Astrocyte of the hippocampus (primary cell): ENCODE measurements at places on chromosomes 4 and X.
A peak's percentile ranks its signal among the peaks of the same experiment; 100 is the strongest.

DNA sequence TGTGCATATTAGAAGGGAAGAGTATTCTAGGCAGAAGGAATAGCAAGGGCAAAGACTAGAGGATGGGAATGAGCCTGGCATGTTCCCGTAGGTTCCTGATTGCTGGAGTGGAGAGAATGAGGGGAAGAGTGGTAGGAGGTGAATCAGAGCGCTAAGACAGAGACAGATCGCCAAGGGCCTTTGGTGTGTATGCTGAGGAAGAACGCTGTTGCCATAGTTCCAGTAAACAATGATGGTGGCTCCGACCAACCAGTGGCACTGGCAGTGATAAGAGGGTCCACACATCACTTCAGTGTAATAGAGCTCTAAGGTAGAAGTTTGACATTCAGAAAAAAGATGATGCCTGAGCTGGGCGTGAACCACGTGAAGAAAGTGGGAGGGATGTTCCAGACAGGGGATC lies 966 bp downstream of the TBC1D25 start:
- DNase-seq, result no peak

GRCh38 chr4:38532908-38533499 lies 131.0 kb upstream of the KLF3 start:
- DNase-seq, result no peak

DNA sequence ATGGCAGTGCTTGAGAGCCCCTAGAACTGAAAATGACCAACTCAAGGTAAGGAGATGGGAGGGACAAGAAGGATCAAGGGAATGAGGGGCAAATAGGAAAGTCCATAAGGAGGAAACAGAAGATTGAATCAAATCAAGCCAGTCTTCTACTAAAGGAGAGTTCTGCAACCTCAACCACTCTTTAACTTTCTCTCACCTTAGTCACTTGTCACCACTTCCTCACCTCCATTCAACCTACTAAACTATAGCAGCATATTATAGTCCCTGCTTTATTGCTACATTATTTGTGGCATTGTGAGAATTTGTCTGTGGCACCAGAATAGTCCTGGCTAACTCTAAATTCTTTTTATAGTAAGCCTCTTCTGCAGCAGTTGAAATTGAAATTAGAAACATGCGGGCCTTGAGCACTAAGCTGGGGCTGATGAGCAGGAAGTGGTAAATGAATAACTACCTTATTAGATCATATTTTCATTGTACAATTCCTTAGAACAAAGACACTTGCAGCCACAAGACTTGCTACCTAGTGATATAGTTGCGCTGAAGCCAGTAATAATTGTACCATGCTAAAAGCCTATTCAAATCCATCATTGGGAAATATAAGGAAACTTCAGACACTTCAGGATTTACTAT lies 336.9 kb downstream of the ZNF674 start:
- DNase-seq, result peak; percentile 38

- no peak for DNase-seq
Measured at GRCh38 chrX:141467442-141467841, 117.1 kb downstream of the SPANXA1 start.

DNA sequence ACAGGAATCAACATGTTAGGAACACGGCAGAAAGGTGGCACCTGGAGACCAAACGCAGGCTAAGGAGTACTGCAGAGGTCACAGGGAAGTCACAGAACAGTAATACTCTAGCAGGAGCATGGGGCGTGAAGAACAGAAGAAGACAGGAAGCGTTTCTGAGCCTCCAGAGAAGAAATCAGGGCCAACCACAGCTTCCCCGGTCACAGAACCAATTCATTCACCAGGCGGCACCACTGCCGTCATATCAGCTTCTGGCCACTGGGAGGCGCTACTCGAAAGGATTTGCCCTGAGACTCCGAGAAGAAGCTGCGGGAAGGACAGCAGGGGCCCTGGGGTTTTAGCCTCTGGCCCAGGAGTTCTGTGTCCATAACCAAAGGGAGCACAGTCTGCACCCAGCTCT lies 78.0 kb upstream of the DRD5 start:
- peak; percentile 25 for DNase-seq

GRCh38 chrX:53294024-53294648 lies 12.8 kb upstream of the IQSEC2 start:
- peak; percentile 20 for DNase-seq

DNA sequence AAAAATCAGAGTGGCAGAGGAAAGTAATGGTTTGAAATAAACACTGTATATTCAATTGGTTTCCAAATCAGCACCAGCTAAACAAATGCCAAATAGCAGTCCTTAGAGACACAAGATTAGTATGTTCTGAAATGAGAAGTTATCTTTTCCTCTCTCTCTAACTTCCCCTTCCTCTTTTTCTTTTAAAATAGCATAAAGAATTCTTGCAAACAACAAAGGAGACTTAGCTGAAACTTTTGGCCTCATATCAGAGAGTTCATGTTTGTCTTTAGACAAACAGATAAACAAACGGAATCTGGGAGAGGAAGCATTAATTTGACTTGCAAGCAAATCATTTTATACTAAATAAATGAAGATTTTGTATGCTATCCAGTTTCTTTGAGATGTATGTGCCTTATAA lies 399.0 kb downstream of the GBA3 start:
- no peak for DNase-seq

- DNase-seq, result no peak
Measured at GRCh38 chr4:6271206-6271605, 1.6 kb downstream of the WFS1 start.

GRCh38 chr4:142516686-142517526 lies 329.2 kb downstream of the INPP4B start:
- peak; percentile 80 for DNase-seq

- no peak for DNase-seq
Measured at GRCh38 chrX:150063138-150063518, 124.8 kb upstream of the EOLA2 start.

- DNase-seq, result no peak
Measured at GRCh38 chr4:8870647-8871416, 807 bp downstream of the HMX1 start.

DNA sequence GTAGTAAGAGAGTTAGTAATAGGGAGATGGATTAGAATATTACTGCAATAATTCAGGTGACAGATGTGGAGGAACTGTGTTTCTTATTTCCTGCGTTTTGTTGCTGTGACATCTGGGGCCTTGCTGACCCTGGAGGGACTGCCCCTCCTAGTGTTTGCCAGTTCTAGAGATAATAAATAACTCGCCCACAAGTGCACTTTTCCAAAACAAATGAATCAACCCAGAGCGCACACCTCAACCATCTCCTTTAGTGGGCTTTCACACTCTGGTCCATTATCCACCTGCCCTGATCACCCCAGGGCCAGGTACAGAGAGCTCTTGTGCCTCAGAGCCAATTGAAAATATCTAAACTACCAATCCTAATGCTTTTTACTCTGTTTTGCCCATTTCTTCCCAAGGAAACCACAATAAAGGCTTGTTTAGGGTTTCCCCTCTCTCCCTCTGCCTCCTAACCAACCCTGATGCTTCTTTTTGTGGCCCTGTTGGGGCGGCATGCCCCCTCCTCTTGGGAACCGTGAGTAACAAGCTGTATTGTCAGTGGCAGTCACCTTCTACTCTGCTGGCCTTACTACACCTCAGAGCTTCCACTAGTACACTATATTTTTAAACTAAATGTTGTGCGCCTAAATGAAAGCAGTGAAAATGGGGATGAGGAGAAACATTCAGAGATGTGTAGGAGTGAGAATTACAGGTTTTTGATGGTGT lies 270.5 kb downstream of the TENM3 start:
- DNase-seq, result no peak

GRCh38 chr4:159278399-159278798 lies 175.5 kb downstream of the RAPGEF2 start:
- no peak for DNase-seq

DNA sequence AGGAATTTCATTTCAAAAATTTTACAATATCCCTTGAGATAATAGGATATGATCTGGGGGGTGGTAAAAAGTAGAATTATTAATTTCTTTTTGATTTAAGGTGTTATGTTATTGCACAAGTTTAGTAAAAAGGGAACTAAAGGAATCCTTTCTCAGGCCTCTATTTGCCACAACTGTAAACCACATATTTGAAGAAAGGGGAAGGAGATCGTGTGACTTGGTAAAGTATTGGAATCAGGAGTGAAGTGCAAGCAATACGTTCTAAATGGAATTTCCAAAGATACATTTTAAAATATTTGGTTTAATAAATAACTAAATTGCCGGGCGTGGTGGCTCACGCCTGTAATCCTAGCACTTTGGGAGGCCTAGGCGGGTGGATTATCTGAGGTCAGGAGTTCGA lies 35.3 kb upstream of the SCRG1 start:
- no peak for DNase-seq

DNA sequence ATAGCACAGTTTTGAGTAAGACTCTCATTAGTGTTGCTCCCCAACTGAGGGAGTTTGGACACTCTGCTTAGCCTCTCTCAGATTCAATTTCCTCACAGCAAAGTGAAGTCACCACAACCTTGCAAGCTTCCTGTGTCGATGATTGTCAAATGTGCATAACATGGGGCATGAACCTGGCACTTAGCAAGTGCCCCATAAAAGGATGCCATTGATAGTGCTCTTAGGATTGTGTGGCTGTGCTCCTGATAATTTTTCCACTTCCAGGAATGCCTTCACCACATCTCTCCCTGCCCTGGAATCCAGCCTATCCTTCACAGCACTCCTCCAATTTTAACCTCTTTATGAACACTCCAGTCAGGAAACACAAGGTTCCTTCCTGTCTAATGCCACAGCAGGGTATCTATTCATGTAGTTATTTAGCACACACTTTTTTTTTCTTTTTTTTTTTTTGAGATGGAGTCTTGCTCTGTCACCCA lies 309.4 kb downstream of the PPP3CA start:
- peak; percentile 28 for DNase-seq

DNA sequence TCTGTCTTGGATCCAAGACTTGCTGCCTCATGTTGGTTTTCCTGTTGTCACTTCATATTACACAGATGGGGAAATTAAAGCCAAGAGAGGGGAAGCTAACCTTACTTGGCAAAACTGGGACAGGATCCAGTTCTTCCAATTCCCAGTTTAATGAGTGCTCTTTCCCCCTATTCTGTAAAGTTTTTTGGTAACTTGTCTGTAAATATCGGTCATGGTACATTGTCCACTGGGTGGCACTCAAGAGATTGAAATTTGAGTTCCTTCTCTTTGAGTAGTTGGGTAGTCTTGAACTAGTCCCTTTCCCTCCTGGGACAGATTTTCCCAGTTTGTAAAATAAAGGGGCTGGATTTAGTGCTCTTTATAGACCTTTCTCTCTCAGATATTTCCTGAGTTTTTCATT lies 12.4 kb upstream of the EOLA2 start:
- peak; percentile 62 for DNase-seq

DNA sequence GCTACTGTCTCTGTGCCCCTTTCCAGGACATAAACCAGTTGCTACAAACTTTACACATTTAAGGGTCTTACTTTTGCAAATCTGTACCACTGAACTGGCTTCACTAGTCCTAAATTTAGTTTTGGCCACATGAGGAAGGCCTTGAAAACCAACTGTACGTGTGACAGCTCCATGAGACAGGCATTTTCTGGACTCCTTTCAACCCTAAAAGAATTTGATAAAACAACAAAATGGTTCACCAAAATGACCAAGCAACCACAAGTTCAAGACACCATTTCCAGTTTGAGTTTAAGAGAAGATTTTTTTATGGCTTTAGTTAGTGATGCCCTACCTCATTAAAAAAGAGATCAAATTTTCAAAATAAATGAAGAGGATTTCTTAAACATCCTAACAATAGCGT lies 246.4 kb downstream of the ZNF674 start:
- peak; percentile 66 for DNase-seq

GRCh38 chr4:4752025-4752424 lies 107.4 kb upstream of the MSX1 start:
- DNase-seq, result no peak

GRCh38 chr4:17719106-17719505 lies 62.3 kb downstream of the FAM184B start:
- DNase-seq, result no peak

- no peak for DNase-seq
Measured at GRCh38 chrX:8887004-8887403, 85.8 kb upstream of the FAM9A start.

- DNase-seq, result peak; percentile 19
Measured at GRCh38 chr4:107600983-107601382, 119.1 kb downstream of the PAPSS1 start.

- no peak for DNase-seq
Measured at GRCh38 chr4:86398187-86398586, 38.3 kb upstream of the MAPK10 start.

GRCh38 chr4:7708981-7709380 lies 230.7 kb downstream of the AFAP1 start:
- peak; percentile 67 for DNase-seq

- DNase-seq, result peak; percentile 61
Measured at GRCh38 chr4:186719925-186720694, 3.5 kb downstream of the FAT1 start.

DNA sequence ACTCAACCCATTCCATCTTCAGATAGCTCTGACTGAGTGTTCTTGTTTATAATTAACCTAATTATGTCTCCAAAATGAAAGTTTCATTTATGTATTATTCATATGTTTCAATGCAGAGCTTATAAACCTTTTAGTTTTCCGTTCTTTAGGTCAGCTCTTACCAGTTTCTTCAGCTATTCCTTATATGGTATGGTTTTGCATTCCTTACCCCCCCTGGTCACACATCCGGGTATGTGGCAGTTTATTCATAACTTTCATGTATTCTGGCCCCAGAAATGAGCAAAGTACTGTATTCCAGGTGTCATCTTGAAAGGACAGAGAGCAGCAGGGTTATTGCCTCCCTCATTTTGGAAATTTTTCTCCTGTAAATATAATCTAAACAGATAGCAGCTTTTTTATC lies 16.8 kb upstream of the IGSF1 start:
- peak; percentile 19 for DNase-seq

GRCh38 chr4:25667931-25668557 lies 12.4 kb downstream of the SLC34A2 start:
- DNase-seq, result peak; percentile 69

- no peak for DNase-seq
Measured at GRCh38 chr4:124964251-124964650, 251.7 kb upstream of the ANKRD50 start.

DNA sequence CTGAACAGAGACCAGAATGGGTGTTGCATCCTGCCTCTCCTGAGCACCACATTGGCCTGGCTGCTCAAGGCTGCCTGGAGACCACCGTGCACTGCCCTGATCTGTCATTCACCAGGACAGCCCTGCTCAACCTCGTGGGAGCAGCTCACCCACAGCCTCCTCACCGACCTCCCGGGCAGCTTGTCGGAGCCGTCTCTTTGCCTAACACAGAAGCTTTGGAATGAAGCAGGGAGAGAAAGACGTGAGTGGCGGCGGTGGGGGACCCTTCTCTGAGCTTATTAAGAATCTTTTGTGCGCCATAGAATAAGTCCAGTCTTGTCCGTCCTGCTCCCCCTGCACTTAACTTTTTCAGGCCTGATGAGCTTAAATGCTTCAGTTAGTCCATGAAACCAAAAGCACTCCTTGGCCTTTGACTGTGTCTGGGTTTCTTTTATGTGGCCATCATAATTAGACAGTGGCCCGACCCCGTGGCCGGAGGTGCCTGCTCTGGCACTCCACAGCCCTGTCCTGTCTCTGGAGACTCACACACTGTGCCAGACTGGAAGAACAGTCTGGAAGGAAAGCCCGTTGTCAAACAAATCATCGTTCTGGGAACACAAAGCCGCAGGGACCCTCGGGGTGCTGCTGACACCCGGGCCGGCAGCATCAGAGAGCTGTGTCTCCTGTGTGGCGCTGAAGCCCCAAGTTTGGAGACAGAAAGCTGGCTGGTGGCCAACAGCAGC lies 192.8 kb downstream of the BCOR start:
- DNase-seq, result peak; percentile 76

- no peak for DNase-seq
Measured at GRCh38 chr4:186134257-186134656, 29.8 kb downstream of the FAM149A start.

- peak; percentile 72 for DNase-seq
Measured at GRCh38 chr4:181569553-181569952, 673.6 kb upstream of the TENM3 start.
